ENCODE measurements at places on chromosomes 3 and 15. TPM values are rescaled to one million over a fixed set of nuclear protein-coding genes. Genes with fewer than 3 reads are reported as not detected.

DNA sequence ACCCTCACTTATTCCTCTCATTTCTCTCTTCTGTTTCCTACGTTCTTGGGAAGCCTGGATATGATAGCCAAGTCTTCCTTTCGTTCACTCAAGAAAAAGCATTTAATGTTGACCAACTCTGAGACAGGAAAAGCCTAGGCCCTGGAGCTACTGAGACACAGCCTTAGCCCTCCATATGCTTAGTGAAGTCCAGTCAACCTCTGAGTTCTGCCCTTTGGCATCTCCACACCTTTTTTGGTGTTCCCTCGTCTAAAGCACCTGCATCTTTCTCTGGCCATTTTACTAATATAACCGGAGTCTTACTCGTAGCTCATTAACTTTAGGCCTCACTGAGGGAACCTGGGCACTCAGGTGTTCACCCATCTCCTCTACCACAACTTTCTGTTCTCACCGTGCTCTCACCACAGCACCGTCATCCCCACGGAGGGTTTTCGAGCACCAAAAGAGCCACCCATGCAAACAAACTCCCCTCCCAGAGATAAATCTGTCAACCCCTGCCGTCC lies 632 bp downstream of the MTHFS start:
- no peak for DNase-seq

- no peak for DNase-seq
Measured at GRCh38 chr15:60721257-60721626, 242.3 kb upstream of the ICE2 start.

DNA sequence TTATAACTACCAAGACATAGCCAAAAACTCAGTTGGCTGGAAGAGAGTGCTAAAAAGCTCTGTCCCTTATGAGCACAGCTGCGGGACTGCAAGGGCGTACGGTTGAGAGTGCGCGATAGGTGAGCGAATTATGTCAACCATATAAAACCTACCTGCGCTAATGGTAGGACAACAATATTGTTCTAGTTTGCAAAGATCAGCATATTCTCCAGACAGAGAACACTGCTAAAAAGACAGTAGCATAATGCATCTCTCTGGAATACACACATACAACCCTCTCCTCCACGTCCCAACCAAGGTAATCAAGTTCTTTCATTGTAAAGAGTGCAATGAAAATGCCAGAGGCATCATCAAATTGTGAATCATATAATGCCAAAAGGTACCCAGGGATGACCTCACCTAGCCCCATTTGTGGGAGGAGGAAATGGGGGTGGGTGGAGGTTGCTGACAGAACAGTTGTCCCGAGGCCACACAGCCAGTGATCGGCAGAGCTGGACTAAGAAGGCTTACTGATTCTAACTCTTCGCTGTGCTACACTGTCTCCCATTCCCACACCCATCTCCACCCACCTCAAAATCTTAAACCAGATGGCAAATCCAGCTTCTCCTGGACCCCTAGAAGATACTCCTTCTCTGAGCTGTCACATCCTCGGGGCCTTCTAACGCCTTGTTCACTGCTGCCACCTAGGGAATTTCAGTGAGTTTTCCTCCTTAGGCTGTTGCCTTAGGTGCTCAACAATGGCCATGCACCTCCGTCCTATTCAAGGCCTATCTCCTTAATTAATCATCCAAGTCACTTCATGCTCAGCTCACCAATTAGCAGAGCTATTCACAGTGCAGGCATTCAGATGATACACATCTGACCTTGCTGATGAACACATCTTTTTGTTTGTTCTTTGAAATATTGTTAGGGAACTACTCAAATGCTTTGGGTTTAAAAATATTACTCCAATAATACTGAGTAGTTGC lies 60.7 kb downstream of the RPL22L1 start:
- no peak for DNase-seq

MAP2K5 gene
- total RNA-seq, result 36.2 TPM

GRCh38 chr15:36571301-36571700 lies 8.1 kb upstream of the CDIN1 start:
- no peak for DNase-seq

GRCh38 chr3:187406927-187407326 lies 38.7 kb downstream of the RTP4 start:
- no peak for DNase-seq

IL20RB gene
- 2.0 TPM for total RNA-seq

- DNase-seq, result no peak
Measured at GRCh38 chr15:82585072-82585471, 44.8 kb upstream of the RPS17 start.

DNA sequence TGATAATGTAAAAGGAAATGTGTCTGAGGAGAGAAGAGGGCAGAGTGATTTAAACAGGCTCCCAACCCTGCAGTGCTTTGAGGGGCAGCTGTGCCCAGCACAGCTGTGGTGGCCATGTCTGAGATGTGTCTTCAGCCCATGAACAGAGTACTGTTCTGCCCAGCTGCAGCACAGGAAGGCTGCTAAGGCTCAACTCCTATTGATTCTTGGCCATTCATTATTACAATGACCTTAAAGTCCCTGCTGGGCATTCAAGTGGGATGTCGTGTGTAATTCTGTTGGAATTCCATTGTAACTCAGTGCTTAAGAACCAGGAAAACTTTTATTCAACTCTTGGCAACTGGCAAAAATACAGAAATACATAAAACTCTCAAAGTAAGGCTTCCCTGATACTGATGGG lies 229.3 kb downstream of the MCTP2 start:
- DNase-seq, result no peak

RAB6B gene
- 7.2 TPM for total RNA-seq

DNA sequence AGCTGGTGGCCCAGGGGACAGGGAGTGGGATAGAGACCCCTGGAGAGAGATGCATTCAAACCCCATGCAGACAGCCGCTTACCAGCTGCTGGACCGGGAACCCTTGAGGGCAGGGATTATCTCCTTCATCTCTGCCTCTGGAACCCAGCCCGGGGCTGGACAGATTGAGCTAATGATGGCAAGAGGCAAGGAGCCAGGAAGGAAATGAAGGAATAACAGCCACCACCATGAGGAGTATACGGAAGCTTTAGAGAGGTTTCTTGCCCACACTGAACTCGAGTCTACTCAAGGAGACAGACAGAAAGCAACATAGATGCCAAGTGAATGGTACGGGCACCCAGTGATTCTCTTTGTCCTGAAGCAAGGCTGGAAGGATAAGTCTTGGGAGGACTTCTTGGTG lies 23.2 kb downstream of the HAPLN3 start:
- DNase-seq, result no peak

- DNase-seq, result no peak
Measured at GRCh38 chr3:39329493-39329892, at the start of gene CCR8. Gene CCR8 (plus strand): TSS chr3:39329709. CDS start chr3:39332332, 2,623 bp downstream.

GRCh38 chr3:184643442-184643841 lies 68.4 kb downstream of the MAGEF1 start:
- DNase-seq, result no peak

CEP152 gene
- 39.6 TPM for total RNA-seq

SPTSSB gene
- total RNA-seq, result not detected

DNA sequence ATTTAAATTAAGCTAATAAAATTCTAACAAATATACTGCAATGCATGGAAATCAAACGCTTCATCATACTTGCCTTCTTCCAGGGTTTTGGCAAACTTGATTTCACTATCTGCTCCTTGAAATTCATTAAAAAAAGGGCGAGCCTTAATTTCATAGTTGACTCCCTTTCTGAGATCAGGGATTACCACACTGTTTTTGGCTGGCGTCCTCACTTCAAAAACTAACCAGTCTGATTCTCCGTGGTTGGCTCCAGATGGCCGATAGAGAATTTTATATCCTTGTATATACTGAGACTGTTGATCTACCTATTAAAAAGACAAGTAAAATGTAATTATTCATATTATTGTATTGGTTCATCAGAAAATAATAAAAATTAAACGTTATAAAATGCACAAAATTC lies 1106.8 kb downstream of the ROBO1 start:
- DNase-seq, result no peak

RARRES1 gene
- 0.41 TPM for total RNA-seq

CIP2A gene
- total RNA-seq, result 42.1 TPM

HHATL gene
- not detected for total RNA-seq

GOLGA6D gene
- 0.55 TPM for total RNA-seq

DNA sequence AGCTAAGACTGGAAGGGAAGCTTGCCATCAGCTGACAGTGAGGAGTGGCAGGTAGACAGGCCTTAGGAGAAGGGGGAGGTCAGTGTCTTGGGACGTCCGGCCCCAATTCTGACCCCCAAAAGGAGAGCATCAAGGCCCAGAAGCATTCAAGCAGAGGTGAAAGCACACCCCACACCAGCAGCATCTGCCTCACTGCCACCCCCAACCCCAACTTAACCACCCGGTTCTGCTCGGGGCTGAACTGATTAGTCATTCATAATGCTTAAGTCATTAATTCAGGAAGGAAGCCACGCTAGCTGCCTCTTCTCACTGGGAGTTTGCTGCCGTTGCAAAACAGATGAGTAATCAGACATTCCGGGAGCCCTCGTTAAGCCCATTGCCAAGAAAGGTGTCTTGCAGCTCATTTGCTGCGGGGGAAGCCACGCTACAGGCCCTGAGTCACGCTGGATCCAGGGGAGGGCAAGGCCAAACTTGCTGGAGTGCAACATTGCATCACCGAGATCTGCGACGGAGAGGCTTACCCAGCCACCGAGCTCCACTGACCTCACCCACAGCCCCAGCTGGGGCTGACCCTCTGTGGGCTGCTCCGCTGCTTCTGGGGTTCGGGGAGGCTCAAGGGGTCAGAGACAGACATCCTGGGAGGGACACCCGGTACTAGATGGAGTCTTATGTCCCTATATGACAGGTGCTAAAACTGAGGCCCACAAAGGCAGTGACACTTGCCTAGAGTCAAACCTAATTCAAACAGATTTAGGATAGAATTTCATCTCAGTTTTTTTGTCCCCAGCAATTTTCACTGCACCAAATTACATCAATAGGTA lies 46.4 kb upstream of the HES1 start:
- peak; percentile 52 for DNase-seq

DNA sequence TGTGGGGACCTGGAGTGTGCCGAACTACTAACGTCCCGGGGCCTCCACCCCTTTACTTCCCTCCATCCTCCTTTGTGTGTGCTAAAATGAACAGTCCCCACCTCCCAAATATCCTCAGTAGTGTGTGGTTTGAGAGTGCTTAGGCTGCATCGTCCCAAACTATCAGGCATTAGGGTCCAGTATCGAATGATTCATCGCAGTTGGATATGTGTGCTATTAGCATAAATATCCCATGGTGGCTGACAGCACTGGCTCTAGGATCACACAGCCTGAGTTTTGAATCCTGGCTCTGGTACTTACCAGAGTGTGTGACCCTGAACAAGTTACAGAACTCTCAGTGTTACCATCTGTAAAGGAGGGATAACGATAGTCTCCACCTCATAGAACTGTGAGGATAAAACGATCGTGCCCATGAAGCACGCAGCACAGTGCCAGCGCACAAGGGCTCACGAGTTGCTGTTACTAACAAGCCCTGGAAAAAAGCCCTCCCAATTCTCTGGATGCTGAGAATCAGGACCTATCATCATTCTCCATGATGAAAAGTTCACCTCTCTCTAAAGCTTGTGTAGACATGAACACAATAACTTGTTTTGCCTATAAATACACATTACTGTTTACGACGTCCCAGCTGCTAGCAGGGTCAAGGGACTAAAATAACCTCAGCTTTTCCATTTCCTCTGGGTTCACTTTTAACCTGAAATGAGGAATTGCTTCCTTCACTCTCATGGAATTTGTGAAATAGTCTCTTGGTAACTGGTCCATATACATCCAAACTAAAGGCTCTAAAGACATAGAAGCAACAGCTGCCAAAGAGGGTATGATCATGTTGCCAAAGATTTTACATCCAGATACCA lies 51.0 kb downstream of the VGLL4 start:
- DNase-seq, result no peak

GPR27 gene
- 0.90 TPM for total RNA-seq

DNA sequence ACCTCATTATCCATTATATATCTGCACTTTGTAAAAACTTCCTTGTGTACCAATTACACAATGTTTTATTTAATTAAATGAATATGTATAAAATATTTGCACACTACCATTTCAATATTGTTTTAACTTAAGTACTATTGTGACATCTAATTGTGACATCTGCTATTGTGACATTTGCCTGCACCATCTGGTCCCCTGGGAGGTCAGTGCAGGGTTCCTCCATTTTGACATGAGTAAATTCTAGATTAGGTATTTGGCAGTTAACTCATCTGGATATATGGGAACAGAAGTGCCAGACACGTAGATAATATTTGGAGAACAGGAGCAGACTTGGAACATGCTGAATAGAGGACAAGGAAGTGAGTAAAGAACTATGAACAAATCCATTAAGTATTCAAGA lies 332.1 kb downstream of the VGLL3 start:
- DNase-seq, result no peak

KLF13 gene
- 260 TPM for total RNA-seq

All from activated T-cell treated with anti-CD3 and anti-CD28 coated beads, Interleukin-2, amount 50 U/mL, for 72 hours (primary cell).